ENCODE measurements at places on chromosomes 12 and 14.

- H3K27me3 ChIP-seq: no peaks in the 10 kb centered on the region
- no peak overlapping the region for H3K4me3 ChIP-seq
- peak; percentile 53 for DNase-seq
Observed at GRCh38 chr12:88775742-88776151, 195.5 kb upstream of the KITLG start.

GRCh38 chr12:39329018-39329417, 113.9 kb downstream of the KIF21A start:
- H3K36me3 ChIP-seq: peaks cover 11% of the 10 kb centered on the region
- no peaks in the 10 kb centered on the region for H3K4me1 ChIP-seq
- H3K27me3 ChIP-seq: no peaks in the 10 kb centered on the region
- no peak overlapping the region for H3K27ac ChIP-seq
- no peak for DNase-seq

DNA sequence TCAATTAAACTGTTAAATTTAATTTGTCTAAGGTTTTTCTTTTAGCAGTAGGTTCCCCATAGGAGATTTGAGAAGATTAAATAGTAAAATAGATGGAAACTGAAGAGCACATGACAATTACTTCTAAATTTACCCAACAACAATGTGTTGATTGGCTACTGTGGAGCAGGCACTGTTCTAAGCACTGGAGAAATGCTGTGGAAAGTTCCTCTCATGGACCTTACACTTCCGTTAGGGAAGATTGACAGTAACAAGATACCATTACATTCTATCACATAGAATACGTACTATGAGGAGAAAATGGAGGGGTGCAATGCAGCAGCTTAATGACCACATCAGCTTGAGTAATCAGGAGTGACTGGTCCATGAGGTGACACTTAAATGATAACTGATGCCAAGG, 8.1 kb upstream of the STAB2 start:
- peaks cover 11% of the 10 kb centered on the region for H3K27me3 ChIP-seq
- H3K4me3 ChIP-seq: no peak overlapping the region
- no peak for DNase-seq
- peaks cover 4% of the 10 kb centered on the region for H3K4me1 ChIP-seq

GRCh38 chr14:98957211-98958047, 314.6 kb downstream of the BCL11B start:
- no peak overlapping the region for H3K27ac ChIP-seq
- no peaks in the 10 kb centered on the region for H3K4me1 ChIP-seq
- no peaks in the 10 kb centered on the region for H3K36me3 ChIP-seq
- peaks cover 10% of the 10 kb centered on the region for H3K27me3 ChIP-seq
- no peak overlapping the region for H3K4me3 ChIP-seq
- no peak for DNase-seq

DNA sequence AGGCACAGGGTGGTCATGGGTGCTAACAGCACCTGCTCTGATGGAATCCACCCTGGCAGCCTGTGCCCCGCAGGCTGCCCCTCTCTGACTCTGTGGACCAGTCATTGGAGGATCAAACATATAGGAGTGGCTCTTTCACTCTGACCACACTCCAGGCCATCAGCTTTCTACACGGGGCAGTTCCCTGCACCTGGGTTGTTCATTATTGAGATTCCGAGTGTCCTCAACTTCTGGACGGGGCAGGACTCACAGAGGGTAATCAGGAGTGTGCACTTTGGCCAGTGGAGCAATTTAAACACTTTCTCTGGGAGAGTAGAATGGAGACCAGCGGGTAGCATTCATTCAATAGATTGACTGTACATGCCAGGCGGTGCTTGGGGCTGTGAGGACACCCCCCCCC, 94.8 kb downstream of the NINJ2 start:
- H3K4me3 ChIP-seq: no peak overlapping the region
- peaks cover 23% of the 10 kb centered on the region for H3K4me1 ChIP-seq
- no peak overlapping the region for H3K27ac ChIP-seq
- no peak for DNase-seq
- H3K36me3 ChIP-seq: no peaks in the 10 kb centered on the region
- H3K27me3 ChIP-seq: no peaks in the 10 kb centered on the region

DNA sequence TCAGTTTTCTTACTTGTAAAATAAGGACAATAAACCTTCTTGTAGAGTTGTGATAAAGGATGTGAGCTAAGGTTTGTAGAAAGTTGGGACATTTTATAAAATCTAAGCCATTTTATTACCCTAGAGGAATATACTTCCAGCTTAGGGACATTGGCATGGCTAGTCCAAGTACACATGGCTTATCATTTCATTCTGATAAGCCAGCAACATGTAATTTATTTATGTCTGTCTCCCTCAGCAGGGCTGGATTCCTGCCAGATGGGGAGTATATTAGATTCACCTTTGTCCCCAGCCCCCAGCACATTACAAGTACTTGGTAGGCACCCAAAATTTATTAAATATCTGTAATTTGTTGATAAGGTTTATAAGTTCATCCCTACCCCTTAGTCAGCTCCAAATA, 6.3 kb upstream of the ATG14 start:
- DNase-seq: peak; percentile 72
- H3K27me3 ChIP-seq: no peaks in the 10 kb centered on the region
- H3K27ac ChIP-seq: no peak overlapping the region
- H3K4me3 ChIP-seq: no peak overlapping the region
- H3K4me1 ChIP-seq: peaks cover 17% of the 10 kb centered on the region
- no peaks in the 10 kb centered on the region for H3K36me3 ChIP-seq

- H3K27me3 ChIP-seq: no peaks in the 10 kb centered on the region
- peaks cover 3% of the 10 kb centered on the region for H3K36me3 ChIP-seq
- H3K4me1 ChIP-seq: peaks cover 23% of the 10 kb centered on the region
- DNase-seq: peak; percentile 61
Observed at GRCh38 chr12:4379405-4379804, at the start of gene FGF23. Gene FGF23, minus strand, starts transcription at chr12:4379712. Its CDS starts 130 bp downstream, at chr12:4379582.

DNA sequence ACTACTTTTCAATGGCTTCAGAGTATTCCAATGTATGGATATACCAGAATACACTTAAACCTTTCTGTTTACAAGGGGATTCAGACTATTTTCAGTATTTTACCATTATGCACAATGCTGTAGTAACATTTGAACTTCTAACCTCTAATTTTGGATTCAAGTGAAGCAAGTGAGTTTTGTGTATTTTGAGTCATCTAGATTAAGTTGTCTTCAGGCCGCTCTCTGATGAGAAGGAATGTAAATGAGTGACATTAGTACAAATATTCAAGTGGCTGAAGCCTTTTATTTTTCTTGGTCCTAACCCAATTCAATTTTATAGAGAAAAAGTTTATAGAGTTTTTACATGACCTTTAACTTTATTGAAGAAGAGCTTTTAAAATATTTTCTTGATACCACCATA, 125.6 kb downstream of the PDE3A start:
- H3K36me3 ChIP-seq: peaks cover 3% of the 10 kb centered on the region
- H3K27me3 ChIP-seq: no peaks in the 10 kb centered on the region
- H3K4me3 ChIP-seq: no peak overlapping the region
